H9 (cell line): ENCODE measurements at places on chromosomes 7 and 10. TPM values are rescaled to one million over a fixed set of nuclear protein-coding genes. Genes with fewer than 3 reads are reported as not detected.

DNA sequence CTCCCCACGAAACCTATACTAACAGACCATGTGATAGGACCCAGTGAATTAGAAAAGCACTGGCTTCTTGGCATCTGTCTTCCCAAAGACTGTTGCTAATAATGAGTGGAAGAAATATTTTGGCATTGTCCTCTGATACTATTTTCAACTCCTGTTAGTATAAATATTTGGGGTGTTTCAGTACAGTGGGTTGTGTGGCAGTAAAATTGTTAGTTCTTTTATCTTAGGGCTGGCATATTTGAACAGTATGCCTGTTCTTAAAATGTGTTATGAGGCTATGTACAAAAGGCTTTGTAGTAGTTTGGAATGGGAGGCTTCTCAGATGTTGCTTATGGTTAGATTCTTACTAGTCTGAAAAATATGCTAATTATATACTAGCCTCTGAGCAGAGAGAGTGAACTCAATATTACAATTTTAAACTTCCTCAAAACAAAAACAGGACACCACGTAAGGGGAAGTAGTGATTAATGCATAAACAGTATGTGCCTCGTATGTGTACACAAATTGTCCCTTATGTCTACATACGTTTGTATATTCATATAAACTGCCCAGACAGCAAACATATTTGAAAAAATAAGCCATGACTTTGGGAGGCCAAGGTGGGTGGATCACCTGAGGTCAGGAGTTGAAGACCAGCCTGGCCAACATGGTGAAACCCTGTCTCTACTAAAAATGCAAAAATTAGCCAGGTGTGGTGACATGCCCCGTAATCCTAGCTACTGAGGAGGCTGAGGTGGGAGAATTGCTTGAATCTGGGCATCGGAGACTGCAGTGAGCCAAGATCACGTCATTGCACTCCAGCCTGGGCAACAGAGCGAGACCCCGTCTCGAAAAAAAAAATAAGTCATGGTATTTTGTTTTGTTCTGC is 115.4 kb downstream of the ARID5B start:
- DNase-seq: no peak
- no peaks in the 10 kb centered on the region for H3K36me3 ChIP-seq
- no peak overlapping the region for H3K27ac ChIP-seq
- no peak overlapping the region for H3K4me3 ChIP-seq
- H3K27me3 ChIP-seq: no peaks in the 10 kb centered on the region
- peaks cover 12% of the 10 kb centered on the region; the same call in 1 of the 2 replicates for H3K4me1 ChIP-seq

PRSS37 gene
- not detected in 2 replicates for total RNA-seq

GRCh38 chr7:94183289-94183749 is 179.2 kb upstream of the BET1 start:
- no peaks in the 10 kb centered on the region for H3K27me3 ChIP-seq
- H3K36me3 ChIP-seq: no peaks in the 10 kb centered on the region
- no peaks in the 10 kb centered on the region for H3K4me1 ChIP-seq
- no peak overlapping the region for H3K27ac ChIP-seq
- DNase-seq: no peak
- no peak overlapping the region for H3K4me3 ChIP-seq

GRCh38 chr7:132368246-132368900 is 207.9 kb downstream of the PLXNA4 start:
- no peak for DNase-seq
- H3K36me3 ChIP-seq: no peaks in the 10 kb centered on the region
- no peak overlapping the region for H3K27ac ChIP-seq
- no peak overlapping the region for H3K4me3 ChIP-seq

DNA sequence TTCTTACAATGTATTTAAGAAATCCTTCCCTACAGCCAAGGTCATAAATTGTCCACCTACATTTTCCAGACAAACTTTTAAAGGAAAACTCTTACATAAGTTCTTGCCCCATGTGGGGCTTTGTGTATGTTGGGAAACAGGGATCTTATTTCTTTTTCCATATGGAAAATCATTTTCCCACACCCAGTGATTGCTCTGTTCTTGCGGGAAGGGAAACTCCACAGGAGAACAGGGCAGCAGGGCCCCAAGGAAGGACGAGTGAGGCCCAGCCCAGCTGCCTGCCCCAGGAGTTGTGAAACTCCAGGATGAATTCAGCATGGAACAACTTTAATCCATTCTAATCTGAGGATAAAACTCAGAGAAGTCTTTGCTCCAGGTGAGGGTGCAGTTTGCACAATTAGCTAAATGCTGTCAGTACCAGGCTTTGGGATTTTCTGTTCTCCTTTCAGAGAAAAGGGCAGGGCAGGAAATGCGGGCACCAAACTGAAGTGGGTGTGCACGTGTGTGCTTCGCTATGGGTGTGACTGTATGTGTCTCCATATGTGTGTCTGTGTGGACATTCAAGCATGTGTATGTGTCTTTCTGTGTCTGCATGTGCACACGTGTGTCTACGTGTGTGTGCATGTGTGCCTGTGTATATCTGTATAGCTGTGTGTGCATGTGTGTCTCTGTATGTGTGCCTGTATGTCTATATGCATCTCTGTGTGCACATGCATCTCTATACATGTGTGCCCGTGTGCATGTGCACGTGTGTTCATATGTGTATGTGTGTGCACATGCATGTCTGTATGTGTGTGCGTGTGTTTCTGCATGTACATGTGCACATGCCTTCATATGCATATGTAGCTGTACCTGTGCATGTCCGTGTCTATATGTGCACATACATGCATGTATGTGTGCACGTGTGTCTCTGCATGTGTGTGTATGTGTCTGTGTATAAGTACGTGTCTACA is 102.0 kb upstream of the FAM20C start:
- peaks cover 5% of the 10 kb centered on the region; the same call in 1 of the 2 replicates for H3K36me3 ChIP-seq
- H3K27ac ChIP-seq: no peak overlapping the region
- no peak for DNase-seq
- peaks cover 16% of the 10 kb centered on the region; the same call in 1 of the 2 replicates for H3K4me1 ChIP-seq
- H3K27me3 ChIP-seq: no peaks in the 10 kb centered on the region

ARHGAP21 gene
- total RNA-seq: 49.5 and 59.4 TPM in 2 replicates

OIT3 gene
- total RNA-seq: not detected in 2 replicates
